ENCODE measurements at places on chromosomes 6 and 20.

- DNase-seq: no peak
Measured at GRCh38 chr20:6074145-6074561, 20.3 kb upstream of the LRRN4 start.

- DNase-seq: no peak
Measured at GRCh38 chr20:11338496-11339306, 579.0 kb upstream of the BTBD3 start.

DNA sequence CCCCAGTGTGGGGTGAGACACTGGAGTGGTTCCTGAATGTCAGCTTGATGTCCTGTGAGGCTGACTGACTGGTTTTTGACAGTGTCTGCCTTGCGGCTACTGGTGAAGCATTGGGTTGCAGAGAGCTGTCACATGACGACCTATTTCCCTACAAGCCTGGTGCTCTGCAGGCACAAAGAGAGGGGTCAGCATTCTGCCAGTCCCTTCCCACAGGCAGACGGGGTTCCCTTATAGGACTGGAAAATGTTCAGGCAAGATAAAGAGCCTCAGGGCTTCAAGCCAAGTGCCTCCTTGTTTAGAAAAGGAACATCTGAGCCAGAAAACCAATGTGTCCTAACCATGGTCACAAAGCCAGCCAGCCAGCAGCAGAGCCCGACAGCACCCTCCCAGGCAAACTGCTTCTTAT, 11.0 kb downstream of the LY86 start:
- no peak for DNase-seq

DNA sequence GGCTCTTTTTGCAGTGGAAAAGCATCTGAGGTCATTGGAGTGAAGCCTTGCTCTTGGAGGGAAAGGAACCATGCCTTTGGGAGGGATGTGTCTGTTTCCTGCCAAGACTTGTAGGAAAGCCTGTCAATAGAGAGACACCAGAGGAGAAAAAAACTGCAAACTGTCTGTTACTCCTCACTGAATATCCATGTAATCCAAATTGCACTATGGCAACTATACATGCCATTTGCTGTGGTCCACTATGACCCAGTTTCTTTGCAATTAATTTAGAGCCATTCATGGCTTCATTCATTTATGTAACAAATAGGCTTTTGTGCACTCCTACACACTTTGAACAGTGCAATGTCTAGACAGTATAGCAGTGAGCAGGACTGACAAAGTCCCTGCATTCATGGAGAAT, 296.5 kb downstream of the SLC35F1 start:
- DNase-seq: no peak
